GM19239 (cell line): ENCODE measurements at places on chromosomes 1 and 21.

- no peak for DNase-seq
Observed at GRCh38 chr1:46405197-46405555, 11.1 kb downstream of the FAAH start.

GRCh38 chr21:42636520-42637266 is 16.7 kb upstream of the PDE9A start:
- DNase-seq = no peak

DNA sequence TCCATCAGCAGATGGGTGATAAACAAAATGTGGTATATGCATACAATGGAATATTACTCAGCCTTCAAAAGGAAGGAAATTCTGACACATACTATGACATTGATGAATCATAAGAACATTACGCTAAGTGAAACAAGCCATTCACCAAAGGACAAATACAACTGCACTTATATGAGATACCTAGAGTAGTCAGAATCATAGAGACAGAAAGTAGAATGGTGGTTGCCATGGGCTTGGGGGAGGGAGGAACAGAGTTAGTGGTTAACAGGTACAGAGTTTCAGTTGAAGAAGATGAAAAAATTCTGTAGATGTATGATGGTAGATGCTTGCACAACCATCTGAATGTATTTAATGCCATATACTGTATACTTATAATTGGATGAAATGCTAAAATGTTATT is 39.1 kb upstream of the KCNK2 start:
- no peak for DNase-seq

DNA sequence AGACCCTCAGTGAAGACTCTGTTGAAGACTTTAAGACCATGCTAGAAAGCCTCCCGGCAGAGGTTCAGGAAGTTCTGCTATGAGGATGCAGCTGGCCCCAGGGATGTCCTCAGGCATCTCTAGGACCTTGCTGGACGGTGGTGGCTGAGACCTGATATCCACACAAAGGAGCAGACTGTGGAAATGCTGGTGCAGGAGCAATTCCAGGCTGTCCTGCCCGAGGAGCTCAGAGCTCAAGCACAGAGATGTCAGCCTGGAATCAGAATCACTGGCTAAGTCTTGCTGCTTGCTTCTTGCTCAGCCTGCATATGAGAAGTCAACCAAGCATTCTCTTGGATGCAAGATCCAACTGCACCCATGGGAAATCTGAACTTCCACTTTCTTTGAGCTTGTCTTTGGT is 22.0 kb upstream of the CDC42 start:
- DNase-seq = no peak

DNA sequence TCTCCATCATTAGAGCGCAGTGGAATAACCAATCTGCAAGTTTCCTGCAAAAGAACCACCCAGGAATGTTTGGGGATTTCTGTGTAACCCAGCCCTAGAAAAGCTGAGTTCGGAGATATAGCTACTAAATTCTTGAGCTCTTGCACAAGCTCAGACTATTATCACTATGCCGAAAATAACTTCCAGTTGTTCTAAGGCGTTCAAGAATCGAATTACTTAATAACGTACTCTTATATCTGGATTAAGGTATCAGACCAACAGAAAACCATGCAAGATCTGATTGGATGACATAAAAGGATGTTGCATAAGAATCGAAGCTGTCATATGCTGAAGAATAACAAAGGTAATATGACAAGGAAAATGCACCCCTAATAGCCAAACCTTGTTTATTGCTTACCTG is 7.5 kb upstream of the LAMC2 start:
- no peak for DNase-seq

DNA sequence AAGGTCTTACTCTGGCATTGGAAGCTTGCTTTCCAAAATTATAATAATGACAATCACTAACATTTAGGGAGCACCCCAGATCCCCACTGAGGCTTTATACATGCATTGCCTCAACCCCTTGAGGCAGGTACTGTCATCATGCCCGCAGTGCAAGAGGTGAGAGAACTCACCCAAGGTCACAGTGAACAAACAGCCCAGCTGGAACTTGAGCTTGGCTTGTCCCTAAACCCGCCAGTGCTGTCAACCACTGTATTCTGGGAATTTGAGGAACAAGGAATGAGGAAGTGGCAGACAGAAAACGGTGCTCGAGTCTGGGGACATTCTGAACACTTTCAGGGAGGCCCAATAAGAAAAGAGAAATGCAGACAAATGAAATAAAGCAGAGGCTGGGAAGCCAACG is 34.6 kb upstream of the TLR5 start:
- DNase-seq = no peak

GRCh38 chr1:80272495-80272894 is 1266.0 kb upstream of the ADGRL4 start:
- DNase-seq = no peak

DNA sequence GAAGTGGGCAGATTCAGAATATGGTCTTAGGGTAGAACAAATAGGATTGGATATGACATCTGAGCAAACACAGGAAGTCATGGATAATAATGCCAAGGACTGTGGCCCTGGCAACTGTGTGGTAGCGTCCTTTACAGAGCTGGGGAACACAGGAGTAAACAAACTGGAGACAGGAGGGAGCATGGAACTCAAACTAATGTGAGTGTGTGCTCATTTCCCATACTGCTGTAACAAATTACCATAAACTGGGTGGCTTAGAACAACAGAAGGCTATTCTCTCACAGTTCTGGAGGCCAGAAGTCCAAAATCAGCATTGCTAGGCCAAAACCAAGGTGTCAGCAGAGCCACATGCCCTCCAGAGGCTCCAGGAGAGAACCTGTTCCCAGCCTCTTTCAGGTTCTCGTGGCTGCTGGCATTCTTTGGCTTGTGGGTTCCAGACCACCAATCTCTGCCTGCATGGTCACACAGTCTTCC is 106.4 kb downstream of the TGFBR3 start:
- no peak for DNase-seq

GRCh38 chr1:233614173-233614742 is 352 bp downstream of the KCNK1 start:
- DNase-seq = peak; percentile 33

DNA sequence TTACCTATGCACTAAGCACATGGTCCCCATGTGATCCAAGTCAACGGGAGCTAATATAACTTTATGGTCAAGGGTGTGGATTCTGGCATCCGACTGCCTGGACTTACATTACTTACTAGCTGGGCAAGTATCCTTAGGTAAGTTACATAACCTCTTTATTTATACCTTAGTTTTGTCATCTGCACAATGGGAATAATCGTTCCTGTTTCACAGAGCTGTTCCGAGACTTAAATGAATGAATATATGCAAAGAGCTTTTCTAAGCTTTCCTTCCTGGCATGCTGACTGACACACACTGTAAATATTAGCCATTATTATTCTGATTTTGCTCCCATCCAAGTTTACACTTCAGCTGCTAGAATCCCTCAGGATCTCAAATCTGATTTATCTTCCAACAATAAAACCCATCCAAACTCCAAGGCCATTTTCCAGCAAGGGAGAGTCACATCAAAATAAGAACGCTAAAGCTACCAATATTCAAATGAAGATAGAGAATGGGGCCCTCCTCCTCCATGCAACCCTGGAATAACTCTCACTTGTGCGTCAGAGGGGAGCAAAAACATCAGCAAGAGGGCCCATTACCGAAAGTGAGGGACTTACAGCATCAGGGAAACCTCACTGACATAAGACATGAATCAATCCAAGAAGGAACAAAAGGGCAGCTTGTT is 115.6 kb upstream of the KAZN start:
- DNase-seq = no peak

DNA sequence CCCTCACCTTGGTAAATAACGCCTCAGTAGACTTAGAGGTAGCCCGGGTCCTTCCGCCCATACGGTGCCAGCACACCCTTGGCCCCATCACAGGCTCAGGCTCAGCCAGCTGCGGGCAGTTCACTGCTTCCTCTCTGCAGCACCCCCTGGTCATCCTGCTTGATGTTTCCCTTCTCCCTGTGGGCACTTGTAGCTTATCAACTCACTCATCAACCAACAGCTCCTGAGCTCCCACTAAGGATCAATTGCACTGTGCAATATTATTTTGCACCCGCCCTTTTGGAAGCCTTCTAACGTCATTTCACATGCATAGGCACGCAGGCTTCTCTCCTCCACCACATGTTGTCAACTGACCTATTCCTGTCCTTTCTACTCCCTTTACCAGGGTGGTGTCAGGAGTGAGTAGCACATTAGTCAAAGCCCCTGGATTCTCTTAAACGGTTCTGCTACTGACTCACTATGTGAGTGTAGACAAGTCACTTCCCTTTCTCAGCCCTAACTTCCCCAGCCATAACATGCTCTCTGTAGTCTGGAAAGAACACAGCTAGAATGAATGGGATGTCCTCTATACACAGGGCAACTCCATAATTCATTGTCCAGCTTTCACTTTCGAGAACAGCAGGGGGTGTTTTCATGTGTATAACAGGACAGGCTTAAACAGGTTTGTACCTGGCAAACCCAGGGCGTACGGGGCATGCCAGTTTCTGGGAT is 47.1 kb upstream of the IRF2BP2 start:
- peak; percentile 9 for DNase-seq

DNA sequence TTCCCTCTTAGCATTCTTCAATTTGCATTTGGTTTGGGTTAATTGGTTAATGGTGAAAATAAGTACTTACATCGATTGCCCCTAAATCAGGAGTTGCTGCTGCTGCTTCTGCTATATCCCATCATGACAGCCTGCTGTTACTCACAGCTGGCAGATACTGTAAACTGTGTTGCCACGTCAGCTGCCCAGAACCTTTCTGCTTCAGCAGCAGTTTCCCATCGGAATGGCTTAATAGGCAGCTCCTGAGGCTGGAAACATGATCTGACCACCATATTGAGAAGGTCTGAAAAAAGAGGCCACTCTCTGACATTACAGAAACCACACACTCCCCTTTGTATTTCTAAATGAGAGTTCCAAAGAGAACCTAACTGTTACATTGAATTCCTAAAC is 14.3 kb upstream of the SEC16B start:
- DNase-seq = no peak

DNA sequence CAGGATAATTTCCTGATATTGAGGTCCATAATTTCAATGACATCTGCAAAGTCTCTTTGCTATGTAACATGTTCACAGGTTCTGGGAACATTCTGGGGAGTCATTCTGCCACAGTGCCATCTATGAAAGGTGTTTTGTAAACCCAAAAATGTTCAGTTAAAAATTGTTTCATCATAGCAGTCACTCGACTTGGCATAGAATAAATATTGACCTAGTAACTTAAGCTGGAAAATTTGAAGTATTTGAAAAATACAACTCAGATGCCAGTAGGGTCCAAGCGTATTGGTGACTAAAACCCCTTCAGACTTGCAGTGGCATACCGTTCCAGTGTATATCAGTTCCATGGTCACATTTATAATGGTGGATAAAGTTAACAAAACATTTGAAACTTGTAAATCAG is 6.8 kb downstream of the DESI2 start:
- no peak for DNase-seq

DNA sequence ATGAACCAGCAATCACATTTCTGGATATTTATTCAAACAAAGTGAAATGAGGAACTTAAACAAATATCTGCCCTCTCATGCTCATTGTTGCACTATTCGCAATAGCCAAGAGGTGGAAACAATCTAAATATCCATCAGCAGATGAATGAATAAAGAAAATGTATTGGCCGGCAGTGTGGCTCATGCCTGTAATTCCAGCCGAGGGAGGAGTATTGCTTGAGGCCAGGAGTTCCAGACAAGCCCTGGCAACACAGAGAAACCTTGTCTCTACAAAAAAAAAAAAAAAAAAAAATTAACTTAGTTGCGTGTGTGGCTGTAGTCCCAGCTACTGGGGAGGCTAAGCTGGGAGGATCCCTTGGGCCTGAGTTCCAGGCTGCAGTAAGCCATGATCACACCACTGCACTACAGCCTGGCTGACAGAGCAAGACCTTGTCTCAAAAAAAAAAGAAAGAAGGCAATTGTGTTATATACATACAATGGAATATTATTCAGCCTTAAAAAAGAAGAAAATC is 191.4 kb downstream of the AKT3 start:
- no peak for DNase-seq

DNA sequence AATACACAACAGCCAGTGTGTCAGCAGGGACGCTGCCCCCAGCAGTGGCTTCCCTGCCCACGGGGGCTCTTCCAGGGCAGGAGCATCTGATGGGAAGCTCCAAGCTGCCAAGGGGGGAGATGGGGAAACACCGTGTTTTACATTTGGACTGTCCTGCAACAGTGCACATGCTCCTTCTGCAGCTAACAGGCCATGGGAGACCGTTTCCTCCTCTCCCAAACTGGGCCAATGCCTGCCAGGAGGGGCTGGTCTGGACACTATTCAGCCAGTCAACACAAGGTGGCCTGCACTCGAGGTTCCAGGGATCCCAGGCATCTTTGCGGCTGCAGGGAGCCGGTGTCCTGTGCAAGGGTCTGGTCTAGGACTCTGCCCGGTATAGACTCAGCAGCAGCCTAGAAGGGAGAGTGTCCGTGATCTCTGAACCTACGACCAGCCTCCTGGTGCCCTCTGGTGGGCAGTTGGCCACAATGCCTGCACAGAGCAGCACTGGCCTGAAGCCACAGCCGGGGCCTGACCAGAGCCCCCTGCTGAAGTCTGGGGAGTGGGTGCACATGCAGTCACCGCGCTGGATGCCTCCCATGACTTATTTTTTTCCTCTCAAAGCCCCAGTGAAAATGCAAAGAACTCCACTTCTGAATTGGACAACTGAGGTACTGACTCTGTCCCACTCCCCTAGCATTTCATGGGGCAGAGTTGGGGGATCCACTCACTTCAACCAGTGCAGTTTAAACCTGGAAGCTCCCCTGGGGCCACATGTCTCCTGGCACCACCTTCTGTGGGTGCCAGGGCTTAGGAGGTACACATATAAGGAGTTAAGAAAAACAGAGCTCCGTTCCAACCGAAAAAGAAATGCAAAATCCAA is 33.3 kb downstream of the RCC2 start:
- DNase-seq = peak; percentile 70

DNA sequence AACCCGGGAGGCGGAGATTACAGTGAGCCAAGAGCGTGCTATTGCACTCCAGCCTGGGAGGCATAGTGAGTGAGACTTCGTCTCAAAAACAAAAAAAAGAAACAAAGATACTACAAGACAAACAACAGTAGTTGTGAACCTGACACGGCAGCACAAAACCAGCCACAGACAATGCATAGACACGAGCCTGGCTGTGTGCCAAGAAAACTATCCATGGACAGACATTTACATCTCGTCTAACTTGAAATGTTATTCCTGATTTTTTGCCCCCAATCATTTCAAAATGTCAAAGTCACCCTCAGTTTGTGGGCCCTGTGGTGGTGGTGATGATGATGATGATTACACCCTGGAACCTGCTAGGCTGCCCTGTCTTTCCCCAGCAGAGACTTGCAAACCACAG is 6.3 kb downstream of the KLHL21 start:
- DNase-seq = no peak

GRCh38 chr1:57003398-57004139 is 37.8 kb upstream of the C8B start:
- DNase-seq = no peak

GRCh38 chr1:161047436-161048420 is 2.0 kb upstream of the USF1 start:
- DNase-seq = no peak

DNA sequence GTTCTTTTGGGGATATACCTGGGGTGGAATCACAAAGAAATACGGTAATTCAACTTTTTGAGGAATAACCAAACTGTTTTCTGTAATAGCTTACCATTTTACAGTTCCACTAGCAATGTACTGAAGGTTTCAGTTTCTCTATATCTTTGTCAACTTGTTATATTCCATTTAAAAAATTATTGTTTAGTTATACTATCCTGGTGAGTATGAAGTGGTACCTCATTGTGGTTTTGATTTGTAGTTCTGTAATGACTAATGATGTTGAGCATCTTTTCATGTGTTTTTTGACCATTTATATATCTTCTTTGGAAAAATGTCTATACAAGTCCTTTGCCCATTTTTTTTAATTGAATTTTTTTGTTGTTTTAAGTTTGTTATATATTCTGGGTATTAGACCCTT is 39.4 kb downstream of the MAST2 start:
- DNase-seq = no peak
